ENCODE measurements at places on chromosomes 12 and 14.

DNA sequence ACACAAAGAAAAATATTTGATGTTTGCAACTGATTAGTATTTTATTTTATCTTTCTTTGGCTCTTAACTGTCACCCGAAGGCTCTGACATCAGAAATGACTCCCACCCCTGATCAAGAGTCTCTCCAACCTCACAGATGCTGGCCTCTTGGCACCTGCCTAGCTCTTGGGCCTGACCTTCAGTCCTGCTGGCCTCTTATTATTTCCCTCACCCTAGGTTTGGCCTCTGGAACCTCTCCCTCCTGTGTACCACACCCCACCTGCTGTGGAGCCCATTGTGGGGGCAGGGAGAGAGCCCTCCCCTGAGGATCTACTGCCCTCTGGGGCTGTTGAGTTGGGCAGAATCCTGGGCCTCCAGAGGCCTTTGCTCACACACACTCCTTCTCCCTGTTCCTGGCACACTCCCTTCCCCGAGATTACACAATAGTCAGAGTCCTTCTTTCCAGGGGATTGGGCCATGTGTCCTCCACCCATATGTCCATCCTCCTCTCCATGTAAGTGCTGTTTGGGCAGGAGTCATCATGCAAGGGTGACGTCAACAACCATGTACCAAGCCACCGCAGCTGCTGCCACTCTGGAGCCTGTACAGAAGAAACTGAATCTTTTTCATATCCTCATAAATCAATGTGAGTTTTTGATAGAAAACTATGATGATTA is 124.3 kb downstream of the RASSF9 start:
- DNase-seq = no peak

GRCh38 chr14:103273745-103274615 is 60.1 kb upstream of the EIF5 start:
- DNase-seq = no peak

GRCh38 chr14:100868621-100869370 is 34.7 kb downstream of the RTL1 start:
- DNase-seq = no peak

- DNase-seq = no peak
These were observed 49.5 kb downstream of the CLMN start for GRCh38 chr14:95270203-95270602.

- DNase-seq = no peak
These were observed 35.0 kb downstream of the TPH2 start for GRCh38 chr12:71973687-71974086.

- DNase-seq = no peak
These were observed 343.7 kb downstream of the CACNA1C start for GRCh38 chr12:2396448-2396871.

- no peak for DNase-seq
These were observed 16.3 kb downstream of the CREBL2 start for GRCh38 chr12:12628013-12628412.

DNA sequence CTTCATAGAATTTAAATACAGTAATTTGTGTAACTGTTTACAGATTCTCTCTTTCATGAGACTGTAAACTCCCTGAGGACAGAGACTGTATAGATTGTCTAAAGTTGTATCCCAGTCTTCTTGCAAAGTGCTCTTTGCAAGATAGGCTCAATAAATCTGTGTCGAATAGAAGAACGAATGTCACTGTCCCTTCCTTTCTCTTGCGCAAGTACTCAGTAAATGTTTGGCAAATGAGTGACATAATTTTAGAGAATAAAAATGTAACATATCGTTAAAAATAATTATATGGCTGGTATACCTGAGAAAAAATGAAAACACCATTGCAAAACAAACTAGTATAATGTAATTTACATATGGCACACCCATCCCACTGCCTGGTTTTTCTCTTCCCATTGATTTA is 1.9 kb upstream of the RALGAPA1 start:
- DNase-seq = no peak

GRCh38 chr14:38078393-38078792 is 129.3 kb upstream of the SSTR1 start:
- no peak for DNase-seq

GRCh38 chr14:101453225-101453624 is 108.1 kb upstream of the DIO3 start:
- DNase-seq = no peak

DNA sequence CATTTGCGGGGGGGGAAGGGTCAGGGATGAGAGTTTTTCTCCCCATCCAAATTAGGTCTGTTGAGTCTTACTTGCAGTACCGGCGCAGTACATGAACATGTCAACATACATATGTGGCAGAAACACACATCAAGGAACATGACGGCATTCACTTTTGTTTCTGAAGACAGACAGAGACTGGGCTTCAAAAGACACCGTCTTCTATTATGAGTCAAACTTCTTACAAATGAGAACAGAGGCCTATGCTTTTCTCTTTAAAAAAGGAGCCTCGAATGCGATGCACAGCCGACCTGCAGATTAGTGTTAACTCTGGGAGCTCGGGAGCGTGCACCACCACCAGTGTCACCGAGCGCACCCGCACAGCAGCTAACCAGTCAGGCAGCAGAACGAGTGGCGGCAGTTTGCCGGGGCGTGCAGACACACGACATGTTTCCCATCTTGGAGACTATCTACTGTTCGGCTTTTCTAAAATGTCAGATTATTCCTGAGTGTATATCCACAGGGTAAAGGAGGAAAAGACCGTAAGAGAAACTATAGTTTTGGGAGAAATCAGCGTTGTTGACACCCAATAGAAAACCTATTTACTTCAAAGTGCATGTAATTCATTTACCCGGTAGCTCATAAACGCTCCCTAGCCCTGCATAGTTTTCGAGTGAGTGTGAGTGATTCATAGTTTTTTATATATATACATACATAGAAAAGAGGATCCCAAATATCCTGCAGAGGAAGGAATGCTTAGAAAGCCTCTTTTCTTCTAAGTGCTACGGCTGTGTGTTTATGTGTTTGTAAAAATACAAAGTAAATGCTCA is 33.0 kb downstream of the UBR7 start:
- DNase-seq = no peak

DNA sequence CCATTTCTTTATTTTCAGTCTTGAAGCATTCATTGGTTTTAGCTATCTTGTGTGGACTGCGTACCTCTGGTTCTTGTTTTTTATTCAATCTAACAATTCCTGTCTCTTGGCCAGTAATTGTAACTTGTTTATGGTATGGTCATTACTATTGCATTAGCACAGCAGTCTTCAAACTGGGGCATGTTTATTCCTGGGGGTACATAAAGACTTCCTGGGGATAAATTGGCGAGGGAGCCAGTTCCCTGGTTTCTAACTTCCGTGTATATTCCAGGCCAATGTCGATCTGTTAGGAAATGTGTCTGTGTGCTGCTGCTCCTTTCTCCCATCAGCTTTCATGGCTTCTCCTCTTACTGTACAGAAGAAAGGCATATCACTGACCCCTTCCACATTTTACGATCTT is 13.7 kb upstream of the EVL start:
- no peak for DNase-seq

- DNase-seq = no peak
These were observed 19.5 kb downstream of the TMED10 start for GRCh38 chr14:75156901-75157300.

DNA sequence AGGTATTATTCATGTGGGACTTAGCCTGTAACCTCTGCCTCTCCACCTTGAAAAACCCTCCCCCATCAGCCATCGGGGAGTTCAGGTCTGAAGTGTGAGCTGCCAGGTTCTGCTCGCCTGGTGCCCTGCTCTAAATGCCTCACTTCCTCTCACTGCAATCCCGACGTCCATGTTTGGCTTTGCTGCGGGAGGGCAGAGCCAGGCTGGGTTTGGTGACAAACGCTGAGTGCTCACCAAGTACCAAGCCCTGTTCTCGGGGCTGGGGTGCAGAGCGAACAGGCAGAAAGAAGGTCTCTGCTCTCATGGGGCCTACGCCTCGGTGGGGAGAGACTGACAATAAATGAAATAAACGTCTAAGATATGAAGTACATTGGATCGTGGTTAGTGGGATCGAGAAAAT is 2.1 kb upstream of the ADGRD1 start:
- DNase-seq = no peak

DNA sequence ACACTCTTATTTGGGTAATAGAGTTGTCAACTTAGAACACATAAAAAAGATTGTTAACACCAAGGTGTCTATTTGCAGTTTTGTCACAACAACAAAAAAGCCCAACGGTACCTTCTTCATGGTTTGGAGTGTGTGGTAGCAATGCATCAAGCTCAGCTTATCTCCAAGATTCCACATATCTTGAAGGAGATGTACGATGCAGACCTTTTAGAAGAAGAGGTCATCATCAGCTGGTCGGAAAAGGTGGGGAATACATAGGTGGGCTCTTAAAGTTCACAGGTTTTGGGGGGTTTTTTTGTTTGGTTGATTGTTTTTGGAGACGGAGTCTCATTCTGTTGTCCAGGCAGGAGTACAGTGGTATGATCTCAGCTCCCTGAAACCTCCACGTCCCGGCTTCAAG is 5.5 kb downstream of the EIF5 start:
- no peak for DNase-seq

GRCh38 chr12:25682421-25682820 is 129.3 kb upstream of the LMNTD1 start:
- DNase-seq = no peak

DNA sequence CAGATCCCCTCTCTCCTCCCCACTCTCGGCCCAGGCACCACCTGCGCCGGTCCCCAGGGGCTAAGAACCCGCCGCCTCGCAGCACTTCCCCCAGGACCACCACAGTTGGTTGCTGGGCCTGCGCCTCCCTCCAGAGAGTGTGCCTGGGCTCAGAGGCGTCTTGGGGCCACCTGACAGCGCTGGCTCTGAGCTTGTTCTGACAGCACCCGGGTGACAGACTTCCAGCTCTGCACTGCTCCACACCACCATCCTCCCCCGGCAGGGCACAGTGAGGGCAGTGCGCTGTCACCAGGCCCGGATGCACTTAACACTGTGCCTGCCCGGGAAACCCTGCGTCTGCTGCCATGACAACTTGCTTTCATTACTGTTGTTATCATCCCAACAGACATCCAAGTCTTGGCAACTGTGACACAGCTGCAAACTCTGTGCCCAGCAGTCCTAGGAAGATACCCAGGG is 6.6 kb downstream of the BRF1 start:
- peak; percentile 78 for DNase-seq

GRCh38 chr14:36091096-36091495 is 85.4 kb downstream of the PTCSC3 start:
- DNase-seq = peak; percentile 69

GRCh38 chr14:91088585-91089235 is 25.2 kb upstream of the DGLUCY start:
- DNase-seq = no peak

DNA sequence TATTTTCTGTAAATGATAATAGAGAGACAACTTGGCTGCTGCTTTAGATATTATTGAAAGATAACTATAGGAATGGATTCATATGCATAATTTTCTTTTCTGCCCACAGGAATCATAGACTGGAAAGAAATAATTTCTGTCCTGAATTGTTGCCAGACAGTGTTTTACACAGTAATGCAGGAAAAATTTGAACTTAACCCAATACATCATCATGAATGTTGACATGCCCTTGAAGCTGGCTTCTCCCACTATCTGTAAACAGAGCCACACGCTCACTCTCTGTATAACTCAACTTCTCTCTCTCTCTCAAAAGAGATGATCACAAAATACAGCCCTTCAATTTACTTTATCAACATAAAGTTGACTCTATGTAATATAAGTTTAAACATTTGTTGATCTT is 56.6 kb downstream of the PAX9 start:
- DNase-seq = no peak

GRCh38 chr14:61281186-61281947 is at the start of gene TMEM30B:
TMEM30B (minus strand) TSS chr14:61281338; CDS start chr14:61281147, 191 bp downstream.
- peak; percentile 53 for DNase-seq

- DNase-seq = no peak
These were observed 24.6 kb upstream of the KIF26A start for GRCh38 chr14:104113631-104114420.

DNA sequence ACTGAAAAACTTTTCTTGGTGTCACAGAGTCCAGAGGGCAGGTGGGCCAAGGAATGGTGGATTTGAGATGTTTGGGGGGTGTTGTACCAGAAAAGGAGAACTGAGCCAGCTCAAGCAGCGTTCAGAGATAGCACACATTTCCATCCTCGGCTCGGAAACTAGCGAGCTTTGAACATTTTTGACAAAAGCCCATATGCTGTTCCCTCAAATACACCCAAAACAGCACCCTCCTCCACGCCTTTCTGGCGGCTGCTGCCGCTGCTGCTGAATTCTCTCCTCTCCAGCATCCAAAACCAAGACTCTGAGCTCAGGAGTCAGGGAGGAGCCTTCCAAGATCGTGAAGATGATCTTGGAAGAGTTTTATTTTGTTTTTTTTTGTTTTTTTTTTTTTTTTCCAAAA is 961 bp downstream of the SRRM4 start:
- no peak for DNase-seq

GRCh38 chr12:95124106-95124505 is 50.7 kb upstream of the NR2C1 start:
- DNase-seq = no peak

- no peak for DNase-seq
These were observed 15.8 kb upstream of the HNF1A start for GRCh38 chr12:120962532-120963020.

- DNase-seq = no peak
These were observed 60.5 kb downstream of the PRKAB1 start for GRCh38 chr12:119728444-119728745.

DNA sequence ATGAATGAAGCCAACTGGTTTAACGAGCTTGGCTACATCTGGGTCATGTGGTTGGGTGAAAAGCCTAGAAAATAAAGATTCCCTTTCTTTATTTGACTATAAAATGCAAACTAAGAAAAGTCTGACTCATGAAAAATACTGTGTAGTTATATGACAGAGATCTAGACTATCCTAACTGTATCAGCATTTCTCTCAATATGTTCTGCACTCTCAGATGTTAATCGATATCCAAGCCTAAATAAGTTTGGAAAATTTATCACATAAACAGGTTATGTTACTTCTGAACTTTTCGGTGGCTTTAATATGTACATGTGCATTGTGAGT is 133.1 kb downstream of the DAAM1 start:
- no peak for DNase-seq

DNA sequence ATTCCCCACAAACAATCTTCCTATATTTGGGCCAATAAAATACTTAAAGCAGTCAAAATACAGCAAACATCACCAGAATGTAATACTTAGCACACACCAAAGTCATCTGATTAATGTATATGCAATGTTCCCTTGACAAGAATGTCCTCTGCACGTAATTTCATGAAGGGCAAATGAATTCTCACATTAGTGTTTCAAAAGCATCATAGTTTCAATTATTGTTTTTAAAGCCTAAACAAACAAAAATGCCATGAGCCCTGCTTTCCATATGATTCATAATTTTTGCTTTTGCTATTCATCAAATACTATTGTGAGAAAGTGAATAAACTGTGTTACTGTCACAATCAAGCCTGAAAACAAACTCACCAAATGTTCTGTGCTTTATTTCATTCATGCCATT is 156.0 kb downstream of the EPS8 start:
- DNase-seq = no peak

GRCh38 chr12:76259106-76259505 is 89.1 kb downstream of the BBS10 start:
- no peak for DNase-seq

GRCh38 chr12:120137833-120138232 is 21.3 kb upstream of the RAB35 start:
- DNase-seq = no peak
